ENCODE measurements at places on chromosomes 3 and 15.

DNA sequence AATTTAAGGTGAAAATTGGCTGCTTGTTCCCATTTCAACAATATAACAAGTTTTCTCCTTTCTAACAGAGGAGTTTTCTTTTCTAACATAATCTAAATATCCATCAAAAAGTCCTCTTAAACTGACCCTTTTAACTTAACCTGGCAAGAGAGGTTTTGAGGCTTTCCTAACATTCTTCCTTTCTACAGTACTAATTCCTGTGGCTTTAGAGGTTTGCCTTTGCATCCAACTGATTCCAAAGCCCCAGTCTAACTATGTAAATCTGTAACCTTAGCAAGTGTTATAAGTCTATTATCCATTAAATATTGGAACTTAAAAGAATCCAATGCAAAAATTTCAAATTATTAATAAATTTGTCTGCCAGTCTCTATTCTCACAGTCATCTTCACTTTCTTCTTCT is 134.1 kb downstream of the ISL2 start:
- DNase-seq: no peak

GRCh38 chr3:186067360-186068242 is 41.3 kb downstream of the ETV5 start:
- DNase-seq: no peak

GRCh38 chr3:34374521-34374920 is 576.1 kb downstream of the PDCD6IP start:
- DNase-seq: no peak

DNA sequence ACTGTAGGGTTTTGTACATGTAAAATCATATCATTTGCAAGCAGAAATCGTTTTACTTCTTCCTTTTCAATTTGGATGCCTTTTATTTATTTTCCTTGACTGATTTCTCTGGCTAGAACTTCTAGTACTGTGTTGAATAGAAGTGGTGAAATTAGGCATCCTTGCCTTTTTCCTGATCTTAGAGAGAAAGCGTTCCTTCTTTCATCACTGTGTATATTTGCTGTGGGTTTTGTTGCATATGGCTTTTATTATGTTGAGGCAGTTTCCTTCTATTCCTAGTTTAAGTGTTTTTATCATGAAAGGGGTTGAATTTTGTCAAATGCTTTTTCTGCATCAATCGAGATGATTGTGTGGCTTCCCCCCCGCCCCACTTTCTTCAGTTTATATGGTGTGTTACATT is 140.9 kb downstream of the ATG7 start:
- DNase-seq: no peak

- peak; percentile 97 for DNase-seq
These were observed at the start of gene ZSCAN2 for GRCh38 chr15:84600687-84601554. ZSCAN2 (plus strand) TSS chr15:84601009; CDS start chr15:84603928, 2,919 bp downstream.

- no peak for DNase-seq
These were observed 147.9 kb upstream of the ATP2B2 start for GRCh38 chr3:10653241-10653640.

DNA sequence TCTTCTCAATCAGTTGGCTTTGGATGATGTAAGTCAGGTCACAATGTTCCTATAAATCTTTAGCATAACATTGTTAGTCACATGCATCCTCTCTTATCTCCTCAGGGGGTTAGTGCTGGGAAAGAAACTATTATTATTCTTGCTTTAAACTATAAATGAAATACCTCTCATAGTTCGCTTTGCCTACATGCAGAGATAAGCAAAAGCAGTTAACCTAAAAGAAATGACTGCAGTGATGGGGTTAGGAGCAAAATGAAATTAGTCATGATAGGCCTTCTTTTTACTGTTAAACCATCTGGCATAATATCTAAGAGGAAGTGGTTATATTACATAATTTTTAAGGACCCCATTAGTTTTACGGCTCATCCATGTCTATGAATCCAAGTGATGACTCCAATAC is 91.7 kb upstream of the IGSF10 start:
- no peak for DNase-seq

DNA sequence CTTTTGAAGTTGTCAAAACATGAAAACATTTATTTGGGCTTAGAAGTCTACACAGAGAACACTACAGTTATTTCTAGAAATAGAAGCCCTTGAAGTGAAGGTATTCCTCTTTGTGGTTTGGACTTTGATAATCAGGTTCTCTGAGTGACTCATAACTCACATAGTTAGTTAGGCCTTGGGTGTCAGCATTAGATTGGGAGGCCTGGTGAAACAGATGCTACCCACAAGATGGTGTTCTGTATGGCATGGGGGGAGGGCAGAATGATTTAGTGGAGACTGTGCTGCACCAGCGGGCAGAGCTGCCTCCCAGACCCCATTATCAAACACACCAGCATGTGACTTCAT is 108.9 kb upstream of the ETV5 start:
- DNase-seq: no peak

GRCh38 chr3:109176726-109177125 is 40.2 kb downstream of the C3orf85 start:
- no peak for DNase-seq

GRCh38 chr15:26421065-26421464 is 351.8 kb downstream of the GABRB3 start:
- no peak for DNase-seq

- DNase-seq: no peak
These were observed 194.3 kb downstream of the RORA start for GRCh38 chr15:61034678-61035291.

DNA sequence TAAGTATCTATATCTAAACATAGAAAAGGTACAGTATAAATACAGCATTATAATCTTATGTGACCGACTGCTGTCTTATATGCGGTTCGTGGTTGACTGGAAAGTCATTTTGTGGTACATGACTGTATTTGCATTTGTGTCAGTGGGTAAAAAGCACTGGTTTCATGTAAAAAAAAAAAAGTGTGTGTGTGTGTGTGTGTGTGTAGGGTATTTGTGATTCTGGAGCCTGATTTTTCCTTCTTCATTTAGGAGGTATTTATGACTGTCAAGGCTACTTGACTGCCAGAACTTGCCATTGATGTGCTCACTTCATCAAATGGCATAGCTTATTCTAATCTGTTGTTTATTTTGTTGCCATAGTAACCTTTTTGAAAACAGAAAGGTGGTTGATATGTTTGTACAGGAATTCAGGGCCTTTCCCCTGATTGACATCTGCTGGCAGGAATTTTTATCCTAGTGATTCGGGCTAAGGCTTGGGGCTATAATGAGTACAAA is 63.2 kb downstream of the AKAP13 start:
- DNase-seq: no peak

DNA sequence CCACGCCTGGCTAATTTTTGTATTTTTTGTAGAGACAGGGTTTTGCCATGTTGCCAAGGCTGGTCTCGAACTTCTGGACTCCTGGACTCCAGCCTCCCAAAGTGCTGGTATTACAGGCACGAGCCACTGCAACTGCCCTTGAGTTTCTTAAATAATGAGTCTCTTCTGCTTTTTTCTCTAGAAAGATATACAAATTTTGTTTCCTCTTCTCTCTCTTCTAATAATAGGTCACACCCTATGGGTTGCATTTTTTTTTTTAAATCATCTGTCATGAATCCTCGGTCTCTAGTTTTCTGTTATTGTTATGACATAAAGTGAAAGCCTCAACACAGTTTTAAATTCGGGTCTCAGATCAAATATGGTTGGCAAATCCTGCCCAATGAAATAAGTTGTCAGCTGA is 111.2 kb downstream of the IL12A start:
- DNase-seq: no peak

DNA sequence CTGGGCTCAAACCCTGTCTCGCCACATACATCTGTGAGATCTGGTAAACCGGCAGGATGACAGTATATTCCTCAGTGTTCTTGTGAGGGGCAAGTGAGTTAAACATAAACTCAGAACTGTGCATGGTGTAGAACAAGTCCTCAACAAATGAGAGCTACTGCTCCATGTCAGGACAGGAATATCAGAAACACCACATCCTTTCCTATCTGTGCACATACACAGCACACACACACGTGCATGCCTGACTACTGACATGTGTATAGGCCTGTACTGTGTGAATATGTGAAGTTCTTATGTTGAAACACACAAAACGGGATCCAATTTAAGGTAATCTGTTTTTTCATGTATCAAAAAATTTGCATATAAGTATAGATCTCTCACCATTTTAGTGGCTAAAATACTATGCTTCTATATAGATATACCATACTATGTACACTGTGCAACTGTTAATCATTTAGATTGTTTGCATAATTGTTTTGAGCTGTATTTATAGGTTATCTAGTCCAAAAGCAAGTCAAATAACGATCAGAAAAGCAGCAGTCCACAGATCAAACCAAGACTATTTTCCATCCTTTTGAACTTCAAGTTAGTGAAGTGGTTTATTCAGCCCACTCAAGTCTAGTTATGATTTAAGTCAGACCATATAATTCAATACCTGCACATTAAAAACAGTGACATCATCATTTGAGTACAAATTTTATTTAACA is 44.8 kb downstream of the CCR4 start:
- no peak for DNase-seq

GRCh38 chr15:52699457-52699856 is 20.3 kb upstream of the ATOSA start:
- no peak for DNase-seq

- DNase-seq: no peak
These were observed 28.0 kb upstream of the VGLL4 start for GRCh38 chr3:11671648-11672100.

DNA sequence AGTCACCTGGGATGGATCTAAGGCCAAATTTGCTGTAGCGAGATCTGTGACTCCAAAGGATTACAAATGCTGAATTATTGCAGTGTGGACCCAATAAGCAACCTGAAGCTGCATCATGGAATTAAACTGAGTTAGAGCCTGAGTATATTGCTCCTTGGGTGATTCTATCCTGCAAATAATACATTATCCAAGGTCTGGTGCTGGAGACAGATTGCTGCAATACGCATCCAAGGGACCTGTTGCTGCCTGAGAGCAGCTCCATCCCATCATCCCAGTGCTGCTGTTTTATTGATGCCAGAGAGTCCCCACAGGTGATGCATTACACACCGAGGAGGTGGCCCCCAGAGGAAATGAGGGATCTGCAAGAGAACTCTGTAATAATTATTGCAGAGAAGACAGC is 31.6 kb upstream of the PCSK6 start:
- no peak for DNase-seq

DNA sequence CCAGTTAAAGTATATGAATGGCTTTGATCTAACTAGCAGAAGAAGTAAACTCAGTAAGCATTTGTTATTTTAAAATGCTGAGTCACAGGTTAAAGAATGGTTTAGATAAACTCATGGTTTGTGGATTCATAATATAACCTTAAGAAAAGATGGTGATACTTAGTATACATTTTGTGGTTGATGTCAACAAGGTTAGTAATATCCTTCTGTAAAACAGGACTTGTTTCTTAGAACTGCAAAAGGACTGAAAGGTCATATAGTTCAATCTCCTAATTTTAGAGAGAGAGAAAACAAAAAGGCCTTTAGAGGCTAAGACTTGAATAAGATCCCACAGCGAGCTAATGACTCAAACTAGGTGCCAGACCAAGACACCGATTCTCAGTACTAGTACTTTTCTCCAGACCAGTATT is 50.0 kb downstream of the STRIT1 start:
- no peak for DNase-seq

DNA sequence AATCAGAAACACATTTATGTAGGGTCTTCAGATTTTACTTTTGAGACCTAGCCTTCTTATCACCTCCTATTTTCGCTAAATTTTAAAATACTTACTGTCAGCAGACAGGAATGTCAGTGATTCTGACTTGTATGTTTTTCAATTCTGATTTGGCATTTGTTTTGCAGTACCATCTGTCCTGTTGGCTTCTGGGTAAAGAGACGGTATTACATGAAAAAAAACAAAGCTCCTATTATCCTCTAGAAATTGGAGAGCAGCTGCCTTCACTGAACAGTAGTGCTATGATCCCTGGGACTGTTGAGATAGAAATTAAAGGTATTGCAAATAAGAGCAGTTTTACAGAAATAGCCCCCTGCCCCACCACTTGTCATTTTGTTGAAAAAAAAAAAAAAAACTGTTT is 8.4 kb downstream of the ARMC8 start:
- DNase-seq: no peak

DNA sequence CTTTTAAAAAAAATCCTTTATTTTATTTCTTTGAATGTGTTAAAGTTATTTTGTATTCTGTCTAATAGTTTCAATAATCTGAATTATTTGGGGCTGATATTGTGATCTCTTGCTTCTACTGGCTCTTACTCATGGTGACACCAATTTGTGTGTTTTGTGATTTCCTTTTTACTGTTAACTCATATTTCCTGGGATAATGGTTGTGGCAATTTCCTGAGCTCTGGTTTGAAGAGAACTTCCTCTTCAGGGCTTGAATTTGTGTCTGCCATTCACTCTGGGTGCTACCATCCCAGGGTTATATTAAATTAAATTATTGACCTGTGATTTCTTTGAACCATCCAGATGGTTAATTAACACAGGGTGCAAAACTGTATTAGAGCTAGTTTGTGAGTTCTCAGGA is 60.4 kb upstream of the RNF7 start:
- no peak for DNase-seq

DNA sequence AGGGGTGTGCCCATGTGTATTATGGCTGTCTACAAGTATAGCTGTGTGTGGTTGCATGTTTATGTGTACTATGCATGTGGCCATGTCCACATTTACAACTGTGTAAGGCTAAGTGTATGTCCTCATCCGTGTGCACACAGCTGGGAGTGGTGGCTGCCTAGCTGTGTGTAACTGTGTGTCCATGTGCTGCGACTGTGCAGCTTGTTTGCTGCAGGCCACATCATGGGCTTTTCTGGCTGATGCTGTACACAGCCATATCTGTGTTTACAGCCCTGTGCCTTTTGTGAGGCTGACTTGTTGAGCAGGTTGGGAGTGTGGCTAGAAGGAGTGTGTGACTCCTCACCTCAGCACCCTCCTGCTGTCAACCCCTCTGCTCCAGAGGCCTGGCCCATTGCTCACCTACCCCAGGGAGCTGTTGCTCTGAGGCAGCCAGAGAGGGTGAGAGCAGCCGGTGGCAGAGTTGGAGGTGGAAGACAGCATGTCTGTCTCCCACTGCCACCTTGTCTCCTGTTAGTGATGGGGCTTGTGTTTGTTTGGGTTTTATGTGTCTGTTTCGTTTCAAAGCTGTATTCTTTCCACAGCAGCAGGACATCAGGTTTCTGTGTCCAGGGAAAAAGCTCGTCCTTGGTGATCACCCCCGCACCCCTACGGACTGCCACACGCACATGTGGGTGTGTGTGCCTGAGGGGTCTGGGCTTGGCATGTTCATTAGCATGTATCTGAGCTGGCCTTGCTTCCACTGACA is 1.4 kb upstream of the GRM2 start:
- peak; percentile 14 for DNase-seq

DNA sequence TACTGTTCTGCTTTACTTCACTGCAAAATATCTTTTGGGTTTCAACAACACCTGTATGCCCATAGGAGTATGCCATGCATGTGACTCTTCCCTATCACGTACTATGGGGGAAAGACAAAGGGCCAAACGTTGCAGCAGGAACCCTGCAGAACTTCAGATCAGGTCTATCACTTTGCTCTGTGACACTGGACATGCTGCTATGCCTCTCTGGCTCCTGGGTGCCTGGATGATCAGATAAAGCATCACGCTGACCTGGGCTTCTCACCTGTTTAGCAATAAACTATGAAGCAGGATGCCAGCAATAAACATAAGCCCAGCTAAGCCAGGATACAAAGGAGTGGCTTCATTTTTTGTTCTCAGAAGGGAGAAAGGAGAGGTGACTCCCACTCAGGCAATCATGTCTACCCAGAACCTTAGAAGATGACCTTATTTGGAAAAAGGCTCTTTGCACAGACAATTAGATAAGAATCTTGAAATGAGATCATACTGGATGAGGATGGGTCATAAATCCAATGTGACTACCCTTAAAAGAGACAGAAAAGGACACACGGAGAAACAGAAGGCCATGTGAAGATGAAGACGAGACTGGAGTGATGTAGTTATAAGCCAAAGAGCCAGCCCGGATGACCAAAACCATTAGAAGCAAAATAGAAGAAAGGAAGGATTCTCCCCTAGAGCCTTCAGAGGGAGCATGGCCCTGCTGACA is 19.3 kb downstream of the POMGNT2 start:
- no peak for DNase-seq

Data from lower lobe of right lung (tissue), 2 donors.